ENCODE measurements at places on chromosomes 13 and 19.

GRCh38 chr13:65768545-65768944, 1461.6 kb downstream of the PCDH9 start:
- peak; percentile 66 for DNase-seq

DNA sequence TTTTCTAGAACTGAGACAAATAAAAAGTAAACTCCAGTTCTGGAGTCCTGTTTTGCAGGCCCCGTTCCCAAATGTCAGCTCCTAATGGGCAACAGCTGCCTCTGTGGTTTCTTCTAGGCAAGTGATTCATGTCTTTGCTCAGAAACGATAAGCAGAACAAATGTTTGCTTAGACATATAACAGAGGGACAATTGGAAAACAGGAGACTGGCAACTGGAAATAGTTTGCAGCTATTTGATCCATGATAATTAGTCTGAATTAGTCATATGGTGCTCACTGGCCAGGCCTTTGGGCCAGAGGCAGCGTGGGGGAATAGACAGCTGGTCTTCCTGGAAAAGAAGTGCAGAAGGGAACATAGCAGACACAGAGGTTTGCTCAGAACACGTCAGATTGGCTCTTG, 29.2 kb upstream of the TSHZ3 start:
- no peak for DNase-seq

GRCh38 chr13:100898431-100898830, 223.8 kb upstream of the TMTC4 start:
- no peak for DNase-seq

DNA sequence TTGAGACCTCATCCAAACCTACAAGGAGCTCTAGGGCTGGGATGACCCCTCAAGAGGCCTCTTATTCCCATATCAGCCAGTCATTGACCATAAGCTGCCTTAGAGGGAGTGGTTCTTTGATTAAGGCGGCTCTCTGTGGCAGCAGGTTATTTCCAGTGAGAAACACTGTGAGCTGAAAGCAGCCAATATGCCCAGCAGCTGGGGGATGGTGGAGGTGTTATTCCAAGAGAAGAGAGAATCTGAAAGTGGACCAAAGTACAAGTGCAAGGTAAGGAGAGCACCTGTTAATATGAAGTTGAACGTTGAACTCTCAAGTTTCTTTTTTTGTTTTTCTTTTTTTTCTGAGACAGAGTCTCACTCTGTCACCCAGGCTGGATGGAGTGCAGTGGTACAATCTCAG, 20.2 kb upstream of the FNDC3A start:
- DNase-seq: no peak

DNA sequence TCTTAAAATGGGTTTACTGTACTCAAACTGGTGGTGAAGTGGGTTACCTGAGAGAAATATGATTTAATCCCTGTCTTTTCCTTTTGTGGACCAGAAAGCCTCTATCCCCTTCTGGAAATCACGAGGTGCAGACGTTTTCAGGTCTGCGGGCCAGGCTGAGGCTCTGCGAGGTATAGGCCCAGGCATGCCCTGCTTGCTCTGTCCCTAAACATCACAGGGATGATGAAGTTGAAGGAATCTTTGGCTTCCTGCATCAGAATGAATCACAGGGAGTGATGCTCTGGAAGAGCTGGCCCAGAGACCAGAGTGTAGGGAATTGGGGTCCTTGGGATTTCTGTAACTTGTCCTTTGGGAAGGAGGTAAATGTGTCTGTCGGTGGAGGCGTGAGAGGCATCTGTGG, 18.4 kb upstream of the CHST8 start:
- no peak for DNase-seq

- DNase-seq: no peak
These were observed 32.2 kb downstream of the VASP start for GRCh38 chr19:45539459-45539858.

DNA sequence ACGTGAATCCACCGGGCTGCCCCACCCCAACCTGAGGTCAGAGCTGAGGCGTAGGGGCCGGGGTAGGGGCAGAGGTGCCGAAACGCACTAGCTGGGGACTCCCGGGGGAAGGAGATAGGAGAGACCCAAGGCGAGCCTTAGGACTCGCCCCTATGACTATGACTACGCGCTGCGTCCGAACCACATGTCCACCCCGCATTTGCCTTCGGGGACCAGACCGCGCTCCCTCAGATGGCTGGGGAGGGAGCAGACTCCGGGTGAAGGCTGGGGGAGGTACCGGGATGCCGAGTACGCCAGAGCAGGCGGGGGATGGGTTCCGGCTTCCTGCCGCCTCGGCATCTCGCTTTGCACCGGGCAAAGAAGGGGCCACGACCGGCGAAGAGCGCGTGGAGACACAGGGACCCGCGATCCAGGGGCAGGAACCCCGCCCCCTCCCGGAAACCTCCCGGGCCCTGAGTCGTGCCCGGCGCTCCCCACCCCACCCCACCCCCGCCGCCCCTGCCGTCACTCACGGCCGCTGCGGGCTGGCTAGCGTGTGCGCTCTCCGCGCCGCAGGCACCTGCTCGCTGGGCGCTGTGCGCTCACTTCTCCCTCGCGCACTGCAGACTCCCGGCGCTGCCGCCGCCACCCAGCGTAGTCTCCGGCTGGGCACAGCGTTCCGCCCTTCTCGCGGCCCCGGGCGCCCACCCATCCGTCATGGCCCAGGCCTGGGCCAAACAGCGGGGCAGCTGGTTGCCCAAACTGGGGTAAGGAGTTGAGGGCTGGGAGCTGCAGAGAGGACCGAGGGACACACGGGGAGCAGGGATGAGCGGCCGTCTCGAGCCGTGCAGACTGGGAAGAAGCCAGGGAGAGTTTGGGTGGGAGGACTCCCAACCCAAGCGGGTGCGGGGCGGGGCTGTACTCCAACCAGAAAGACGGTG, 622 bp upstream of the VSTM2B start:
- peak; percentile 60 for DNase-seq

DNA sequence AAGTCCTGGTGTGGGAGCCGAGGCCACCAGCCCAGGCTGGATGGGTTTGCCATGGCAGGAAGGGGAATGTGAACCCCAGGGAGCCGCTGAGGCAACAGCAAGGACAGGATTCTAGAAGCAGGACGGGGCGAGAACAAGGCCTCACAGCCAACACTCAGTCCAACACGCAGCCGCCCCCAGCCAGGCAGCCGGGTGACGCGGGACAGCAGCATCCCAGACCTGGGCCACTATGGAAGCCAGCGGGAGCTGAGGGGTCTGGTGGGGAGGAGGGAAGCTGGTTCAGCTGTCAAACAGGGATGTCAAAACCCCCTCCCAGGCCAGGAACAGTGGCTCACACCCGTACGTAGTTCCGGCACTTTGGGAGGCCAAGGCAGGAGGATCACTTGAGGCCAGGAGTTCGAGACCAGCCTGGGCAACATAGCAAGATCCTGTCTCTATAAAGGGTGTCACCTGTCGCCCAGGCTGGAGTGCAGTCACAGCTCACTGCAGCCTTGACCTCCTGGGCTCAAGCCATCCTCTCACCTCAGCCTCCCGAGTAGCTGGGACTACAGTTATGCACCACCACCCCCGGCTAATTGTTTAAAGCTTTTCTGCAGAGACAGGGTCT, 6.8 kb downstream of the MEX3D start:
- DNase-seq: no peak

GRCh38 chr13:109870274-109870673, 83.9 kb upstream of the IRS2 start:
- no peak for DNase-seq

GRCh38 chr13:113232208-113233003, 23.0 kb downstream of the CUL4A start:
- no peak for DNase-seq

- DNase-seq: no peak
These were observed 10.1 kb downstream of the CNOT3 start for GRCh38 chr19:54147676-54148075.

- no peak for DNase-seq
These were observed 60.9 kb upstream of the ATP12A start for GRCh38 chr13:24619282-24619681.

DNA sequence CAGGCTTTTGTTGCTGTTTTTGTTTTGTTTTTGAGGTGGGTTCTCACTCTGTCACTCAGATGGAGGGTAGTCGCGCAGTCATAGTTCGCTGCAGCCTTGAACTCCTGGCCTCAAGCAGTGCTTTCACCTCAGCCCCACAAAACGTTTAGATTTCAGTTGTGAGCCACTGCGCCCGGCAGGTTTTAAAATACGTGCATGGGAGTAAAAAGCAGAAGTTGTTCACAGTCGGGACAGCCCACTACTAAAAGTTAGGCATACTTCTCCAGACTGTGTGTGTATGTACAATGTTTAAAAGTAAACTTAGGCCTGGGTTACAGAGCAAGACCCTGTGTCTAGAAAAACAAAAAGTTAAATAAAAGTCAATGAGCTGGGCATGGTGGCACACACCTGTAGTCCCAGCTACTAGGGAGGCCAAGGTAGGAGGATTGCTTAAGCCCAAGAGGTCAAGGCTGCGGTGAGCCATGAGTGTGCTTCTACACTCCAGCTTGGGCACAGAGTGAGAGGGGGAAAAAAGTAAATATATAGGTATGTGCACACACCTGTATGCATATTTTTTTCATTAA, 6.1 kb downstream of the SAFB start:
- no peak for DNase-seq

DNA sequence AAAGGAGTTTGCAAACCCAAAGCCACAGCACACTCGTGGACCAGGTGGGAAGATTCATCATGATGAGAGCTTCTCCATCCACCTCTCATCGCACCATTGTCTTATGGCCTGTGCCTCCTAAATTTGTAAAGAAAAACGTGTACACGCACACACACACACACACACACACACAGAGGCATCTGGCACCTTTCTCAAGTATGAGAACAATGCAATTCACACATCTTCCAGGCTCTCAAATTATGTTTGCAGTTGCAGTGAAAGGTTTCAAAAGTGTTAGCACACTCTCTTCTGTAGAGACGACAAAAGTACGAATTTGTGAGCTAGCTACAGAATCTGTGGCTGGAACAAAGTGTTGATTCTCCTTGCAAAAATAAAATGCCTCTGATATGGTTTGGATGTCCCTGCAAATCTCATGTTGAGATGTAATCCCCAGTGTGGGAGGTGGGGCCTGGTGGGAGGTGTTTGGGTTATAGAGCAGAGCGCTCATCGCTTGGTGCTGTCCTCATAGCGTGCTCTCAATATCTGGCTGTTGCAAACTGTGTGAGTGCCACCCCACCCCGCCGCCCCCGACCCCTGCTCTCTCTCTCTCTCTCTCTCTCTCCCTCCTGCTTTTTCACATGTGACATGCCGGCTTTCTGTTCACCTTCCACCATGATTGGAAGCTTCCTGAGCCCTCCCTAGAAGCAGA, 21.8 kb upstream of the RAB20 start:
- DNase-seq: no peak

DNA sequence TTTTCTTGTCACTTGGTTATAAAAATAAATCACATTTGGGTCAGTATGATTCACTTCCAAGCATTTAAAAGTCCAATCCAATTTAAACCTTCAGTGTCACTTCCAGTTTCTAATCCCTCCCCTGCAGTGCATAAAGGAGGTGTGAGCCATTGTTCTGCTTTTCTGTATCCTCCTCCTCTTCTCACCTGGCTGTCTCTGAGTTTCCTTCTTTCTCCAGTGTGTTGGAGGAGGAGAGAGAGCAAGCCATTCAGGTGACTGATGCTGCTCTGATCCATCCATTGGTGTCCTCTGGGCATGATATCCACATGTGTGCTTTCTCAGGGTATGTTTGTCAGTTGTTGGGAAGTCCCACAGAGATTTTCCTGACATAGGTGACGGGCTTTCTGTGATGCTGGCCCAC, 1.2 kb downstream of the NUDT15 start:
- DNase-seq: no peak

- peak; percentile 71 for DNase-seq
These were observed 118.0 kb downstream of the KDM4B start for GRCh38 chr19:5086725-5087439.

DNA sequence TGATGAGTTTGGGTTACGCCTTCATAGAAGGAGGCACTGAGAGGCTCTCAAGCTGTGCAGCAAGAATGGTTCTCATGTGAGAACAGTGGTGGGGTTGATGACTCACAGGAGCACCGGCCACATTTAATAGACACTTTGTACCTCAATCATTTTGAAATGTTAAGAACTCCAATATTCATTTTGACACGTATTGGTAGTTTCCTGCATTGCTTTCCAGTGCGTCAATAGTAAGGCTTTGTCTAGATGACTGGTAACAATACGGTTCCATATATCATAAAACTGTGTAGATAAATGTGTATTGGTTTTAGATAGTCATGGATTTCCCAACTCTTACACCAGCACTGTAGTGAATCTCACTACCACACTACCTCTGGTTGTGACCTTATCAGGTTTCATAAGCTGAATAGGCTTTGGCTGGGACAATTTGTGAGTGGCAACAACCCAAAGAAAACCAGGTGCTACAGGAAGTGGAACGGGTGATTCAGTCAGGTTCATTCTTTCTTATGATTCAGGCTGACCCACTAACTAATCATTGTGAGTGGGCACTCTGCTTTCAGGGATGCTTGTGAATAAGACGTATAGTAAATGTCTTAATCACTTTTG, 362.6 kb downstream of the KLF5 start:
- DNase-seq: no peak

DNA sequence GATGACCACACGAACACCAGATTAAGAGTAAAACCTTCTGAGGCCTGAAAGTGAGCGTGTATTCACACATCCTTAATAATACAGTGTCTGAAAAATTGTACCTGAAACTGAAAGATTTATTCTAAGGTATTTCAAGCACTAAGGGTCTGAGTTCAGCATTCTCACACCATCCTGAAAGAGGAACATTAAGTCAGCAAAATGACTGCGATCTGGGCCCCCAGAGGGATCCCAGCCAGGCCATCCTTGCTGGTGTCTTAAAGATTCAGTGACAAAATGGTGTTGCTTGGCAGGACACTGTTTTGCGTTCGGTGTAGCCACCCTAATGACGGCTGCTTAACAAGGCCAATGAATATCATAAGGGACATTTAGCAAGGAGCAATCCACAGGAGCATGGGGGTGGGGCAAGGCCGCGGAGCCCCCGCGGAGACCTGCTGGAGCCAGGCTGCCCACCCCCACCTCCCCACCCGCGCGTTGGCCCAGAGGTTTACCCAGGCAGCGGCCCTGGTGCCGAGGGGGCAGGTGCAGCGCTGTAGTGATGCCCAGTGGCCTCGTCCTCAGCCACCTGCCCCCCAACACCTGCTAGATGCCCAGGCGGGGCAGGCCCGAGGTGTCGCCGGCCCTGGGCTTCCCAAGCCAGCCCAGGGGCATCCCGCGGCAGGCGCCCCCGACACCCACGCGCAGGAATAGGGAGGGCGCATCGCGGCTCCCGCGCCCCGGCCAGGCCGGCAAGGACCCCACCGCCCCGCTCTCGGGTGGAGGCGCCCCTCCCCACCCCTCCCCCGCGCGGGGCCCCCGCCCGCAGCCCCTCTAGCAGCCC, 742 bp downstream of the NALCN start:
- DNase-seq: peak; percentile 16

- DNase-seq: no peak
These were observed 75.6 kb downstream of the SPACA7 start for GRCh38 chr13:112451512-112452379.

GRCh38 chr19:49150106-49150943, 4.9 kb downstream of the HRC start:
- DNase-seq: peak; percentile 83

Measured in WTC11 (cell line).